Substantia nigra (tissue), 51 donors: ENCODE measurements at places on chromosomes 3 and 15.

GRCh38 chr15:66822114-66822513, 120.1 kb downstream of the SMAD6 start:
- no peak for DNase-seq

DNA sequence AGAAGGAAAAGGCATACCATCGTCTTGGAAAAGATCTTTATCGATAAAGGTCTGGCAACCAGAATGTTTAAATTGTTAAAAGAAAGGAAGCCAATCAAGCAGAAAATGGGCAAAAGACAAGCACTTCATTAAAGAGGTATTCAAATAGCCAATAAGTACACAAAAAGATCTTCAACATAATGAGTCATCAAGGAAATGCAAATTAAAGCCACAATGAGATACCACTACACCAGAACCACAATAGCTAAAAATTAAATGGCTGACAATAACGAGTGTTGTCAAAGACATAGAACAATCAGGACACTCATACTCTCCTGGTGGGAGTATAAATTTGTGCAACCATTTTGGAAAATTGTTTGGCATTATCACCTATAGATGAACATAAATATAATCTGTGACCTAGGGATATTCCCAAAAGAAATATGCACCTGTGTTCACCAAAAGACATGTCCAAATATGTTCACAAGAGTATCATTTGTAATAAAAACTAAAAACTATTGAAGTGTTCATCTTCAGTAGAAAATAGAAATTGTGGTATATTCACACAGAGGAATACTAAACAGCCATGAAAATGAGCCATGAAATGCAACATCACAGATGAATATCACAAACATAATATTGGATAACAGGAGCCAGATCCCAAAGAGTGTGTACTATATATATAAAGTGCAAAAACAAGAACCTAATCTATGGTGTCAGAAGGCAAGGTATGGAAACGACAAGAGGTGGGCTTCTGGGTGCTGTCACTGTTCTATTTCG, 14.4 kb upstream of the BTBD1 start:
- no peak for DNase-seq

DNA sequence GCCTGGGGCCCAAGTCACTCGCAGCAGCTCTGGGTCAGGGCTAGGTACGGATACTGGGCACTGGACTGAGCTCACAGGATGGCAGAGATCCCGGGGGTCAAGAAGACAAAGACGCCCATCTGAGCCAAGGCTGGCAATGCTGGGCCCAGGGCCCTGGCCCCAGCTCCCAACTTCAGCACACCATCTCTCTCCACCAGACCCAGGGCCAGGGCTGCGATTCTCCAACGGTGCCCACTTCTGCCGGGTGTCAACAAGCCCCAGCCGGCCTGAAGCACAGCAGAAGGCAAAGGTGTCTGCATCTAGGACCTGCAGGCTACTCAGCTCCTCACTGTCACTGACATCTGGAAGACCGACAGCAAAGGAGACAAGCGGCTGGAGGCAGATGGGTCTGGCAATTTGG, 8.6 kb downstream of the WDR73 start:
- DNase-seq, result no peak

DNA sequence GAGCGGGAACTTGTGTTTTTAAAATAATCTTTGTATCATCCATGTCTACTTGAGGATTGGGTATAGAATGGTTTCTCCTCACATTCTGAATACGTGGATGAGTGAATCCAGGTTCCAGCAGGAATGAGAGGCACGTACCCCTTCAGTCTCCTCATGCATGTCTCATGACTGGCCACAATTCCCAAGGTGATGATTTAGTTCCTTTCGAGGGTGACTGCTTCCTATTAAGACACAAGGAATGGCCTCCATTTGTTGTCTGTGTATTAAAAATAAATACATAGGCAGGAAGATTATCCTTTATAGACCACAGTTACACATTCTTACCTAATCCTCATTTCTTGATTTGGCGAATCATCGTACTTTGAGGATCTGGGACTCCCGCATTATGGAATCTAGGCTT, 217.0 kb upstream of the LRIG1 start:
- DNase-seq, result no peak

GRCh38 chr3:5181469-5182141, 5.9 kb upstream of the EDEM1 start:
- no peak for DNase-seq

GRCh38 chr15:94059013-94059587, 172.3 kb upstream of the MCTP2 start:
- DNase-seq, result no peak

- DNase-seq, result no peak
Measured at GRCh38 chr3:21260507-21260906, 490.5 kb downstream of the ZNF385D start.

GRCh38 chr15:82739086-82739485, 29.4 kb upstream of the AP3B2 start:
- no peak for DNase-seq

DNA sequence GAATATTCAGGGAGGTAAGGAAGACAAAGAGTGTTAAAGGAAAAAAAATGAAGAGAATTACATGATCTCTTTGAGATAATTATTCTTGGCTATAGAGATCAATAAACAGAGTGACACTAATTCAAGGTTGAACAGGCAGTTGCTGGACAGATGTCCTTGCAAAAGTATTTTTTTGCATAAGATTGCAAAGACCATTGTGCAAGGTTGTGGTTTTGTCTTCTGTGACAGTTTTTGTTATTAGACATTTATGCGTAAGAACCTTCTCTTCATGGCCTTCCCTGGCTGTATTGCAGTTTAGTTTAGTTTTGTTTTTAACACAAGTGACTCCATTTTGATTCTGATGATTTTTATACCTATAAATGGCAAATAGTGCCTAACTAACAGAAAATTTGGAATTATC, 682.8 kb upstream of the ARPP21 start:
- no peak for DNase-seq

- DNase-seq, result no peak
Measured at GRCh38 chr15:81495780-81496467, 121.9 kb upstream of the TMC3 start.

GRCh38 chr3:25911525-25912295, 121.8 kb downstream of the OXSM start:
- no peak for DNase-seq

- DNase-seq, result no peak
Measured at GRCh38 chr3:101780661-101781060, 1.6 kb downstream of the NXPE3 start.

DNA sequence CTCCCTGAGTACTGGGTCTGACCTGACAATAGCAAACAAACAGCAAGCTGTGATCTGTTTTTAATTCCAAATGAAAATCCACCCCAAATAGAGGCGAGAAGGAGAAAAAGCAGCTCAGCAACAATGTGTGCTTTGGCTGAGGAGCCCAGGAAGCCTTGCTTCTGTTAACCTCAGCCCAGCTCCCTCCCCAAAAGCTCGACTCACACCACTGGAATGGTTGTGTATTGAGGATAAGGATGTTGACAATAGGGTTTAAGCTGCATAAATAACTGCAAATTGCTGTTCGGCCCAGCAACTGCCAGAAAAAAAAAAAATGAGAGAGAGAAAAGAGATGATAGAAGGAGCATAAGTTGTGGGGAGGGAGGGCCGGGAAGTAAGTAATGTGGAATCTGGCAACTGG, 104.0 kb upstream of the TBC1D5 start:
- DNase-seq, result no peak

DNA sequence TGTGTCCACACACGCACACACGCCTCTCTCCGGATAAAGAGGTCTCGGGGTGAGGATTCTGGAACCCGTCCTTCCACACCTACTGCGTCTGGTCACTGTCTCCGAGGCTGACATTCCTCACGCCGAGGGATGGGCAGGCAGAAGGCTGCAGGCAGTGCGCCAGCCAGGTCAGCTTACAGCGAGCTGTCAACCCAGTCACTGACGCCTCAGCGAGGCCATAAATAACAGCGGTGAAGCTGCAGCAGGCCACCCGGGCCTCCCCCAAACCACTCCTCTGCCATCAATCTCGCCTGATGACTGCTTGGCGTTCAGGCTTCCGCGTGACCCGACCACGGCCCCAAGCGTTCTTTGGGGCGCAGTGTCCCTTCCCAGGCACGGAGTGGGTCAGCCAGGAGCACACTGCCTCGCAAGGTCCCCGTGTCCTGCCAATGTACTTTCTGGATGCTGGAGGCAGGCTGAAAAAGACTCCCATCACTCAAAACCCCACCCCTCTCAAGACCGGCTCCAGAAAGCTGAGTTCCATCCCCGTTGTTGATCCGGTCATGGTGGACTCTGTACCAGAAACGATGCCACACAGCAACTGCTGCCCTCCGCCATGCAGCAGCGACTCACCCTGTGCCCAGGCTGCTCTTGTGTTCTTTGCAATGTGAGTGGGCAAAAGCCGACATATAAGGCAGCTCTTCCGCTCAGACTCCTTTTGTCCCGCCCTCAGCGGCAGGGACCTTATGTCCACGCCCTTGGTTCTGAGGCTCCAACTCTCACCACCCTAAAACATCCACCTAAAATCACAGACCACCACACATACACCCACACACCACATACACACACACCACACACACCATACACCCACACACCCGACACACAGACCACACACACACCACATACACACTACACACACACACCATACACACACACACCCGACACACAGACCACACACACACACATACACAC, 27.1 kb downstream of the CPN2 start:
- DNase-seq, result no peak

GRCh38 chr3:20575146-20575545, 389.1 kb upstream of the SGO1 start:
- no peak for DNase-seq

DNA sequence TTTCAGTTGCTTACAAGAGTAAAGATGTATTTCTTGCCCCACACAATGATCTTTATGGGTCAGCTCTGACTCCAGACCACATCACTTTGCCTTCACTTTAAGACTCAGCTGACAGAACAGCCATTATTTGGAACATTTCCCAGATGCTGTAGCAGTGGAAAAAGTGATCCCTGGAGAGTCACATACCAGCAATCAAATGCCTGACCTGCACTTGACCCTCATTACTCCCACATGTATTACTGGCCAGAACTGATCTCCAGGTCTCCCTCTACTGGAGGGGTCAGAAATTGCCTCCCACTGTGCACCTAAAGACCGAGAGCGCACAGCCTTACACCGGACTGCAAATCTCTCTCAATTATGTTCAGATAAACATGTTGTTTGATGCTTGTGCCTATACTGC, 88.6 kb upstream of the ZNF385D start:
- no peak for DNase-seq

DNA sequence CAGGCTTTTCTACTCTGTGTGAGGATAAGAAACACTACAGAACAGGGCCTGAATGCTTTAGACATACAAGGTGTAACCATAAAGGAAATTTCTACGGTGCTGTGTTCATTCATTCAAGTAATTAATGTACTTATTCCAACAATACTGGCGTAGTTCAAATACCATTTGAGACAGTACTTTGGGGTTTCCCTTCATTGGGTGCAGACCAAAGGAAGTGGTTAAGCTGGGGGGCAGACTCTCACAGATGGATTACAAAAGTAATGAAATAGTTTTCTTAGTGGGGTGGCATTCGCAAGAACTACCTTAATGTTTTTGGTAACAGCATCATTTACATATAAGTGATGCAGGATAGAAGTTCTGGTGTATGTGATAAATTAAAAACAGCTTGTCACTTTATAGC, 65.9 kb downstream of the BTD start:
- no peak for DNase-seq

DNA sequence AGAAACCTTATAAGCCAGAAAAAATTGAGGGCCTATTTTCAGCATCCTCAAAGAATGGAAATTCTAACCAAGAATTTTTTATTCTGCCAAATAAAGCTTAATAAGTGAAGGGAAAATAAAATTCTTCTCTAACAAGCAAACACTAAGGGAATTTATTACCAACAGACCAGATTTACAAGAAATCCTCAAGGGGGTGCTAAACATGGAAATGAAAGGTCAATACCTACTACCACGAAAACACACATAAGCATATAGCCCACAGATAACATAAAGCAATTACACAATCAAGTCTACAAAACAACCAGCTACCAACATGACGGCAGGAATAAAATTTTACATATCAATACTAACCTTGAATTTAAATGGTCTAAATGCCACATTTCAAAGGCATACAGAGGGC, 883.5 kb downstream of the SI start:
- no peak for DNase-seq

DNA sequence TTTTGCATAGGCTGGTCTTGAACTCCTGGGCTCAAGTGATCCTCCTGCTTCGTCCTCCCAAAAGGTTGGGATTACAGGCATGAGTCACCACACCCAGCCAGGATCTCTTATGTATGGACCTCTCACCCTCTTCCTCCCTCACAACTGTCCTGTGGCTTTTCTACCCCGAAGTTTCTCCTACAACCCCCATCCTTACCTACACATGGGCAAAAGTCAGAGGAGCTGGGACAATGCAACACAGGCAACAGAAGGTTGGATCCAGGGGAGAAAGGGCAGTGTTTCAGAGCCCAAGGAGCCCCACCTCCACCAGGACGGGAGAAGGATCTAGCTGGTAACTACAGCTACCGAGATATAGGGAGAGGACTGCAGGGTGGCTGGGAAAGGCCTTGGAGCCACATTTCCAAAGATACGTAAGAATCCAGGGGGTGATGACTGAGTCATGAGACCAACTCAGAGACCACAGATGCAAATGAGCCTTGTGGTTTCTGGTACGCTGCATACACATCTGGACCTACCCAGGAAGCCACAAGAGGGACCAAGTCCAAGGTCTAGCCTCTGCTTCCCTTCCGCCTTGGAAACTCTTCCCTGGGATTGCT, 13.6 kb downstream of the IGDCC4 start:
- no peak for DNase-seq

DNA sequence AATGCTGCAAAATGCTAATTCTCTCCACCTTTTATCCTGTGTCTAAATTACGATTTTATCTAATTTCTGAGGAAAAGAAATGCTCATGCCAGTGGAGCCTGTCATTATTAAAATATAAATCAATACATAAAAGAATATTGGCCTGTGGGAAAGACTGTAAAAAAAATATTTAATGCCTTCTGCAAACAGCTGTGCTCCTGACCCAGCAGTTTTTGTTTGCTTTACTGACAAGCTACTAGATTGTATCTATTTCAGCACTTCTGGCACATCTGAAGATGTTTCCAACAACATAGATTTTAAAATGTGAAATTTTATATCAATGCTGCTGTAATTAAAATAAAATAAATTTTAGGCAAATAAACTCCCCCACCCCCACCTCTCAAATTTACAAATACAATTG, 493.6 kb upstream of the AGTR1 start:
- no peak for DNase-seq

GRCh38 chr15:75149867-75150709, 51.6 kb upstream of the C15orf39 start:
- DNase-seq, result no peak

- DNase-seq, result peak; percentile 50
Measured at GRCh38 chr3:132417695-132418411, 551 bp downstream of the DNAJC13 start.

- DNase-seq, result no peak
Measured at GRCh38 chr15:79394231-79394630, 37.9 kb upstream of the MINAR1 start.

GRCh38 chr3:97981886-97982285, 9.7 kb upstream of the RIOX2 start:
- DNase-seq, result no peak

- no peak for DNase-seq
Measured at GRCh38 chr3:52444860-52445793, at the start of gene SEMA3G. TSS of gene SEMA3G (minus strand) at chr3:52445103. CDS start at chr3:52445027, 76 bp downstream.
